ENCODE measurements at places on chromosomes 4 and X.

GRCh38 chr4:165059386-165059785, 5.7 kb downstream of the TRIM75 start:
- no peak for DNase-seq

- DNase-seq, result no peak
Observed at GRCh38 chrX:46770817-46771163, 11.9 kb upstream of the SLC9A7 start.

DNA sequence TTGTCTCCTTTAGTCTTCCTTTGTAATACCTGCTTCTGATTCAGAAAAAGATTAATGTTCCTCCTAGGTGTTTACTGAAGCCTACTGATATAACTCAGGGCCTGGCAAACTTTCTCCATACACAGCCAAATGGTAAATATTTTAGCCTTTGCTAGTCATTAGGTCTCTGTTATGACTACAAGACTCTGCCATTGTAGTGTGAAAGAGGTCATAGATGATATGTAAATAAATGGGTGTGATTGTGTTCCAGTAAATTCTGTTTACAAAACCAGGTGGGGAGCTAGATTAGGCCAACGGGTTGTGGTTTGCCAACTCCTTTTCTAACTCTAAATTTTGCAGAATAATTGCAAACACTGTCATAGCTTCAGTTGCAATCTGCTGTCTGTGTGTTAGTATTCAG, 568.1 kb upstream of the GNPDA2 start:
- no peak for DNase-seq

DNA sequence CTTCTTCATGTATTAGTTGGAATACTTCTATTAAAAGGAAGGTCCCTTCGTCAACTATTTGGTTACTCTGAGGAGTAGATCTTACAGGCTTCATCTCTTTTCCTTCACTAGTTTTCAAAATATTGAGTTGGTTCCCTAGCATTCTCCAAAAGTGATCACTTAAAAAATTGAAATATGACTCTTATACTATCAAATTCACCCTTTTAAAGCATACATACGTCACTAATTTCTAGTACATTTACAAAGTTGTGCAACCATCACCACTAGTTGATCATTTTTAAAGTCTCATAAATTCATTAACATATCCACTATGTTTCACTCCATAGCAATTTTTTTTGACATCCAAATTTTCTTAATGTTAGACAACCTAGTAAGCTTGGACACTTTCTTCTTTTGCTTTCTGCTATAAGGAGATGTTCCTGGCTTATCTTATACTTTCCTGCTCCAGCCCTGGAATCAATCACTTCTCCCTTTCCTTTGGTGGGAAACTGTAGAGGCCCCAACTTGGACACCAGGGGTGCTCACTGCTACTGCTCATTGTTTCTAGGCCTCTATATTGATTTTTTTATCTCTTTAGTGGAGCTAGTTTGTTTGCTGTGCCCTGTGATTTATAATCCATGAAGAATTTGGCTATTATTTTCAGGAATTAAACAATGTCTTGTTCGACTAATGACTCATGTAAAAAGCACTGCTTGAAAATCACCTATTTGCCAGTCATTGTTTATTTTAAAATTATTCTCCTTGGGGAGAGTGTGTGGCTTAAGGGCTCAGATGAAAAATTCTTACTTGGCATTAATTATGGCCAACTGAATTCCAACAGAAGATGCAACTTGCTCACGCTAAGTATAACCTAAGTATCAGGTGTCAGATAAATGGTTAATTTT, 4.0 kb upstream of the ZFX start:
- DNase-seq, result no peak

DNA sequence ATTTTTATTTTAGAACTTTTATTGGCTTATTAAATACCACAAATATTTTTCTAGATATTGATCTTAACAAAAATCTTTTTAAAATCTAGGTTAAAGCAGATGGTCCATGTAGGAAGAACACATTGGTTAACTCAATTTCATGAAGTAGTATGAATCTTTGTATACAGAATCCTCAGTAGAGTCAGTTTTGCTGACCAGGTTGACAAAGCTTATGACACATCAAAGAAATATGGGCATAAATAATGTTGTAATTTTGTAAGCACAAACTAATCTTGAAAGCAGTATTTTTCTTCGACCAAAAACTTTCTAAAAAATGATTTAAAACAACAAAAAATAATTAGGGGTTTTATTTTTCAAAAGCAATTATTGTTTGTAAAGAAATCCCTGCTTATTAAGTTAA, 479.3 kb upstream of the PCDH10 start:
- no peak for DNase-seq

- DNase-seq, result no peak
Observed at GRCh38 chrX:48806081-48806480, 4.2 kb downstream of the HDAC6 start.

DNA sequence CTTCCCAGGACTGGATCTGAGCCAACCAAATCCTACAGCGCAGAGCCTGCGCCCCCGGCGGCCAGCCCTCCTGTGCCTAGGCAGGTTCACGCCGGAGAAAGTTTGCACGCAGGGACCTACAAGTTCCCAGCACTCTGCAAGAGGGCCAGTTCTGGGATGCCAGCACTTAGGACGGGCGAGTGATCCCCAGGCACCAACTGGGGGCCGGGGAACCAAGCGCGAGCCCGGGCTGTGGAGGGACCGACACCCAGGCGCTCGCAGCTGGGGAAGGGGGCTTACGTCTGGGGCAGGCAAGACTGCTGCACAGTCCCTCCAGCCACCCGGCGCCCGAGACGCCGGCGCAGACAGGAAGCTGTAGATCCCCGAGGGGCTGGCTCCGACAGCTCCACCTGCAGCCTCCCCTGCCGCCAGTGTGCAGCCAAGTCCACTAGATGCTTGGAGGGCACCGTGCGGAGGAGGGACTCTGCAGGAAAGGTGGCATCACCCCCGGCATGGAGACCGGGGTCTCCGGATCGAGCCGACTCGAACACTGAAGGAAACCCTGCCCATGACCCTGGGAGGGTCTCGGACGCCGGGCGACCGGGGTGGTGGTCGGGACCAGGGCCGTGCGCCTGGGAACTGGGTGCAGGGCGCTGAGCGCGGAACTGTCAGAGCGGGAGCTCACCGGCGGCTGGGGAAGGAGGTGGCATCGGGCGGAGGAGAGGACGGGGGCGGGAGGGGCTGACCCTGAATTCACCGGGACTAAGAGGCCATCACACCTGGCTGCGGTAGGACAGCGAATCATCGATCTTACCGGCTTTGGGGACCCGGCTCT, 566 bp downstream of the CORIN start:
- DNase-seq, result peak; percentile 15

DNA sequence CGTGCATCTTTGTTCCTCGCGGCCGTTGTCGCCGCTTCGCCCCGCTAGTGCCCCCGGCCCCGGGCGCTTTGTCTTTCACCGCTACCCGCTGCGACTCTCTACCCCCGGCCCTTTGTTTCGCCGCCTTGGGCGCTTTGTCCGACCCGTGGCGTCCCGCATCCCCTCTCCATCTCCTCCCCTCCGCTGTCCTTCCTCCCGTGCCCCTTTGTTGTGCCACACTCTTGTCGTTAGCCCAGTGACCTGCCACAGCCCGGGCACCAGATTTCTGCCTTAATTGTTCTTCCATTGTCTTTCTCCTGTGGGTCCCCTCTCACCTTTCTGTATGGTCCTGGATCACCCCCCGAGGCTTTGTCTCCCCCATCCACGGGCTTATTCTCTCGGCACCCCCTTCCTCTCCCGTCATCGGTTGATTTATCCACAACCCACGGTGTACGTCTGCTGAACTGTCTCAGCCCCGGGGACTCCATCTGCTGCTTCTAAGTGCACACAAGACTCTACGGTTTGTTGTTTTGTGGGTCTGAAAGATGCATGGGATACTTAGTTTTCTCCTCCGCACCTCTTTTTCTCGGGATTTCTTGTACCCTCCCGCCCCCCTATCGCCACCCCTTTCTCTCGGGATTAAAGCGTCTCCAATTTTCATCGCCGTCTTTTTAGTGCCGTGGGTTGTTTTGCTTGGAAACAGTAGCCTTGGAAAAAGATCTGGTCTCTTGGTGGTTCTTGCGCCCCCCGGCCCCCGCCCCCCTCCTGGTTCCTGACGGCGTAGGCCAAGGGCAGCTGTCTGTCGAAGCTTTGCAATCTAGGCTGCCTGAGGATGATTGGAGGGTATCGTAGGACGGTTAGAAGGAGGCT, 783 bp downstream of the RBPJ start:
- DNase-seq, result peak; percentile 27

GRCh38 chrX:79573760-79574159, 206.6 kb upstream of the ITM2A start:
- DNase-seq, result no peak

- no peak for DNase-seq
Observed at GRCh38 chr4:25608644-25609043, 47.0 kb upstream of the SLC34A2 start.

DNA sequence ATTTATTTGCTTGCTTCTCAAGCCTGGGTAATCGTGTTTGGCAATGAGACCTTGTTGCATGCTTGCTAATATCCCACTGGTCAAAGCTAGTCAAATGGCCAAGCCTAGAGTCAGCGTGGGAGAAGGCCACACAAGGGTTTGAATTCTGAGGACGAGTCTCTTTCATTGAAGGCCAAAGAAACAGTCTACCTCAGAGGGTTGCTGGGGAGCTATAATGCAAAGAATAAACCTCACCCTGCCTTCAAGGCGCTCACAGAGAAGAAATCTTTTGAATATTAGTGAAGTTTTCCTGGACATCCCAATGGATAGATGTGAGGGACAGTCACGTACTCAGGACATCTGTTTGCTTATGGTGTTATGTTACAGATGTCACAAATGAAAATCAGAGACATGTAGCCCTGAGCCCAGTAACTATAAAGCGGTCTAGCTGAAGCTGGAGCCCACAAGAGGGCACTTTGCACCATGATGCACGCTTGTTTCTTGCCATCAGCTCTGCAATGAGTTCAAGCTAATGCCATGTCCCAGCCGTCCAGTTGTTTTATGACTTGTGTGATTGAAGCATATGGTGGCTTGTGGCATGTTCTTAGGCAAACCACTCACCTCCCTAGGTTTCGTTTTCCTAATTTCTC, 1.1 kb upstream of the TLR3 start:
- no peak for DNase-seq

GRCh38 chrX:110966839-110967238, 129.2 kb upstream of the PAK3 start:
- no peak for DNase-seq

- DNase-seq, result no peak
Observed at GRCh38 chrX:69109036-69109663, 56.1 kb downstream of the PJA1 start.

GRCh38 chr4:146981651-146982050, 36.0 kb upstream of the TTC29 start:
- no peak for DNase-seq

DNA sequence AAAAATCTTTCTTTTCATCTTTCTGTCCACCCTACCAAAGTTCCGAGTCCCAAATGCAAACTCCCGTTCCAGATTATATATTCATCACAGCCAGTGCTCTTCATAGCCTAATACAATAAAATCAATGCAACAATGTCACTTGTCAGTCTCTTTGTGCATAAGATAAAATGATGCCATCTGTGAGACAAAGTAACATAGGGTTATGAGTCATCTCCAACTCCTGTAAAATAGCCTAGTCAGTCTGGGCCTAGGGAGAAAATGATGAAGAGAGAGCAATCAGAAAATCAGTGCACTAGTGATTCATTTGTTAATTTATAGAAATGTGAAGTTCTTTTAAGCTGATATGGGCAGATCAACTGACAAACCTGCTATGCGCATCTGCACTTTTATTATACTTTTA, 689.1 kb upstream of the DIAPH2 start:
- no peak for DNase-seq

GRCh38 chr4:86286726-86287125, 73.1 kb downstream of the MAPK10 start:
- no peak for DNase-seq

- DNase-seq, result no peak
Observed at GRCh38 chr4:112516066-112516470, at the start of gene NEUROG2. Gene NEUROG2 (minus strand): TSS chr4:112516180. CDS start chr4:112515475, 705 bp downstream.

DNA sequence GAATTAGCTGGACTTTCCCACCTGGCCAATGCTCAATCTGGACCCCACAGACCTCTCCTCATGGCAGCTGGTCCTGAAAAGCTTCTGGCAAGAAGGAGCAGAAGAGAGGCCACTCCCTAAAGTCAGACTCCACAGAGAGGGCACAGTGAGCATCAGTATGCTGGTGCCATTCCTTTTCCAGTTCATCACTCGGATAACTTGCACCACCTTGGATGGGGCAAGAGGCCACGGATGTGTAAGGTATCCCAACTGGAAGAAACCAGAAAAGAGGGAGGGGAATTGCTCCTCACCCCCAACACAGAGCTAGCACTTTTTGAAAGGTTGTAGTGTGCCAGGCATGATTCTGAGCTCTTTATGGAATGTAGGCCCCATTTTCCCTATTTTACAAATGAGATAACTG, 85.9 kb downstream of the STK32B start:
- DNase-seq, result no peak

- DNase-seq, result no peak
Observed at GRCh38 chr4:179328627-179329026, 1886.4 kb upstream of the AGA start.

DNA sequence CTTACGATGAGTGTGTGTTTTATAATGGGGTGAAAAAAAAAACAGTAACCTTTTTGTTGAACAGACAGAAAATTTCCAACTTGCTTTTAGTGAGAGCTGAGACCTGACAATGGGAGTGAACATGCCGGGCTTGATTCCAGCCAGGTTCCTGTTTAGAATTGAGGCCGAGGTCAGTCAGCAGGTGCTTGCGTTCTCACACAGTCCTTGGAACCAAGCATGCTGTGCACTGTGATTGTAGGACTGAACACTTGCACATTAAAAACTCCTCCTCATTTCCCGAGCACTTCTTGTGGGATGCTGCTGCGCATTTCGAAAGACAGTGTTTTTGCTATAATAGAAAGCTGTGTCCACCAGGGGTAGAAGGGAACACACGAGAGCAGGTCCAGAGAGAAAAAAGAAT, 51.8 kb downstream of the TMEM131L start:
- no peak for DNase-seq

Measured in activated T-cell treated with anti-CD3 and anti-CD28 coated beads, Interleukin-2, amount 50 U/mL, for 4 hours (primary cell).